Hepatocyte (in vitro differentiated cells): ENCODE measurements at places on chromosomes 13 and 19.
A peak's percentile ranks its signal among the peaks of the same experiment; 100 is the strongest.

DNA sequence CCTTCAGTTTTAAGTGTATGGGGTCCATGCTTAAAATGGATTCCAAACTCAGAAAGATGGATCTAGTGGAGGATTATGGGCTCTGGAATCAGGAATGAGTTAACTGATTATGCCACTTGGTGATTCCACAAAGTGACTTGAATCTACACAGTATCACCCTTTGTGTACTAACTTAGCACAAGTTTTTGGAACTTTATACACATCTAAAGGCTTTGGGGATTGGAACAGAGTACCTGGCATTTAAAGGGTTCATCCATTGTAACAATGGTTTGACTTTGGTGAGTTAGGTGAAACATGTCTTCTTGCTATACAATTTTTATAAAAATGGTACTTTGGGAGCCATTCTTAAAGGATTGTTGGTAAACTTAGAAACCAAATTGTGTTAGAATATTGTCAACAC is 1.1 kb downstream of the RPL21 start:
- no peak for DNase-seq

GRCh38 chr19:35693835-35694599 is 10.3 kb upstream of the ZBTB32 start:
- DNase-seq = peak; percentile 94

DNA sequence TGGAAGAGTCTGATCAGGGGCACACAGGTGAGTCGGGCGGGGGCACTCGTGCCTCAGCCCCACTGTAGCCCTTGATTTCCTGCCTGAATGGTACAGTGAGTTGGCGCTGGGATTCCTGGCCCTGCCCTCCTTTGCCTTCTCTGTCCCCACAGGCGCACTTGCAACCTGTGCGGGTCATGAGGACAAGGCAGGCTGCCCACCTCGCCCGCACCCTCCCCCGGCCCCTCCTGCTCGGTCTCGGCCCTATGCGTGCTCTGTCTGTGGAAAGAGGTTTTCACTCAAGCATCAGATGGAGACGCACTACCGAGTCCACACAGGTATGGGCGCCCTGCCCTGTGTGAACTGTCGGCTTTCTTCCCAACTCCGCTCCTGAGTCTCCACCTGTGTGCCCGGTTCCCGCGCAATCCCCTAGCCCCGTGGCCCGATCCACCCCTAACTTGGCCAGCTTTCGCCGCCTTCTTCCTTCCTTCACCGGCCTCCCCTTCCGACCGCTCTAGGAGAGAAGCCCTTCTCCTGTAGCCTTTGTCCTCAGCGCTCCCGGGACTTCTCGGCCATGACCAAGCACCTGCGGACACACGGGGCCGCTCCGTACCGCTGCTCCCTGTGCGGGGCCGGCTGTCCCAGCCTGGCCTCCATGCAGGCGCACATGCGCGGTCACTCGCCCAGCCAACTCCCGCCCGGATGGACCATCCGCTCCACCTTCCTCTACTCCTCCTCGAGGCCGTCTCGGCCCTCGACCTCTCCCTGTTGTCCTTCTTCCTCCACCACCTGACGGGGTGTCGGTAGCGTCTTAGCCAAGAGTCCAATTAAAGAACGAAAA is 1.6 kb upstream of the KMT2B start:
- DNase-seq = peak; percentile 80

DNA sequence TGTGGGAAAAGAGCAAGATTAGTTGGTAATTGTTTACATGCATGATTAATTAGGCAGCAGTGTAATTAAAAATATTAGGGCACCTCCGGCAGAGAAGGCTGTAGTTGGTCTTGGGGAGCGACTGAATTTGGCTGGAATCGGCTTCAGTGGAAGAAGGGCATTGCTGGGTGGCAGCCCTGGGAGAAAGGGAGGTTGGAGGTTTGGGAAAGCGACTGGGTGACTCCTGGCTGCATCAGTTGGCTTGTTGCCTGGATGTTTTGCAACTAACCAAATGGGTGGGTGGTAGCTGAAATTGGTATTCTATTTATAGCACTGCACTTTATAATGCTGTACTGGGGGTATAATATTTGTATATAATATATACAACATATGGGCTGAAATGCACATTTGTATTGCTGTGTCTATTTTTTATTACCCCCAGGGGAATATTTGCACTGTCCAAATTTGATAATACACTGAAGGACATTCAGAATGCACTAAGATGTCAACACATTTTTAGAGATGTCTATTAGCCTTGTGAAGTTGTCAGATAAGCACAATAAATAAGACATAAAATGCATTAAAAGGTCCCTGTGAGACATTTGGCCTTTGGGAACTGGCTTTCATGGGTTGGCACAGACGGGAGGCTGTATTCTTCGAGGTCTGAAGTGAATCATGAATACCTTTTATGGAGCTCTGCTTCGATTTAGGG is 1.7 kb downstream of the B3GLCT start:
- DNase-seq = no peak

DNA sequence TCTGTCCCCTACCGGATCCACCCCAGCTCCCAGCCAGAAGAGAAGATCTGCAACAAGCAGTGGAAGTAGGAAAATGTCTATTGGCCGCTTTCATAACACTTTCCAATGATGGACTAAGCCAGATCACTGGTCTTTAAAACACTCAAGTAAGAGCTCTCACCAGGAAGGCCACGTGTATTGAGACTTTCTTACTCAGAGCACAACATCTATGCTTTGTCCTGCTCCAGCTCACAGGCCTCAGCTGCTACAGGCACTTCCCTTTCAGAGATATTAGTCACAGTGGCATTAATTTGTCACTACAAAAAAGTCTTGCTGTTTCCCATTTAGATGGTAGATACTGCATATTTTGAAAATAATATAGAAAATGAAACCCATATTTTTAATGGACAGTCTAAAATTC is 164.2 kb downstream of the ABCC4 start:
- no peak for DNase-seq

- DNase-seq = no peak
Observed at GRCh38 chr13:28609926-28610325, 49.0 kb upstream of the POMP start.

- DNase-seq = no peak
Observed at GRCh38 chr19:48186541-48186991, 16.1 kb downstream of the ZSWIM9 start.

GRCh38 chr19:39083983-39084731 is at the start of gene ACP7:
Gene ACP7 (plus strand): TSS chr19:39084368. CDS start chr19:39085270, 902 bp downstream.
- peak; percentile 41 for DNase-seq

DNA sequence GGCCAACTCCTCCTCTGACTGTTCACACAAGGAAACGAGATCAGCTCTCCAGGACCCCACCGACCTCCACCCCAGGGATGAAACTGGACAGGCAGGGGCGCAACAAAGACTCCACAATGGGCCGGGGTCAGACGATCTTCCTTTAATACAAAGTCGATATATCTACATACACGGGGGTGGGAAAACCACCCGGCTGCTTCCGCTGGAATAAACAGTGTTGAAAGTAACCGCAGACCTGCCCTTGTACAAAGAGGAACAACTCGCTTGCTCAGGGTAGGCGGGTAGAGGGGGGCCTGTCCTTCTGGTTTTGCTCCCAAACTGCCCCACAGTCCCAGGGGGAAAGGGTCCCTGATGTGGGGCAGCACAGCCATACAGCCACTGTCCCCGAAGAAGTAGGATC is 135.2 kb downstream of the PTPRS start:
- DNase-seq = no peak

GRCh38 chr19:48987323-48987722 is 5.8 kb downstream of the GYS1 start:
- no peak for DNase-seq

- DNase-seq = no peak
Observed at GRCh38 chr13:68199271-68199670, 969.1 kb upstream of the PCDH9 start.

DNA sequence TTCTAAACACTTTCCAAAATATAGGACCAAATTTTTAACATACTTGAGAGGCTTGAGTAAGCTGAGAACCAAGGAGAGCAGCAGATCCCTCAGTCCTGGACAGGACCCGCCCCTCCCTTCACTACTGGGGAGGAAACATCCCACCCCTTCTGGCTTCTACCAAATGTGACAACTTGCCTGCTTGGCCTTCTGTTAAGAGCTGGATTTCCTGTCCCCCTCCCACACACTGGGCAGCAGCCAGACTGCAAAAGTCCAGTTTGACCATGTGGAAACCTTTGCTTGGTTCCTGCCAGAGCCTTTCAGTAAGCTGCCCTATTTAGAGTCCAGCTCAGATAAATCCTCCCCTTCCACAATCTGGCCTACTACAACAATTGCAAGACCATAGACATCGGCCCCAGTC is 84.3 kb downstream of the FGF14 start:
- peak; percentile 6 for DNase-seq

- no peak for DNase-seq
Observed at GRCh38 chr13:77415253-77416071, 88.6 kb upstream of the MYCBP2 start.

GRCh38 chr19:31338069-31338776 is 11.0 kb downstream of the TSHZ3 start:
- DNase-seq = peak; percentile 82
